Ureter (tissue), 1 donor: ENCODE measurements at places on chromosomes 7 and 10. TPM values are rescaled to one million over a fixed set of nuclear protein-coding genes. Genes with fewer than 3 reads are reported as not detected.

CPA5 gene
- total RNA-seq = 0.57 TPM

TLX1 gene
- not detected for total RNA-seq

STRA8 gene
- not detected for total RNA-seq

CNNM1 gene
- total RNA-seq = 1.1 TPM

GRID1 gene
- total RNA-seq = 2.7 TPM

- peak; percentile 99 for DNase-seq
These were observed at the start of the genes AIMP2 and PMS2 for GRCh38 chr7:6008668-6009611. Gene AIMP2, plus strand, starts transcription at chr7:6009272. Its CDS starts 92 bp downstream, at chr7:6009364. Gene PMS2, minus strand, starts transcription at chr7:6009049. Its CDS starts 30 bp downstream, at chr7:6009019.

- DNase-seq = no peak
These were observed 15.9 kb downstream of the PTPRE start for GRCh38 chr10:127922675-127923366.
